ENCODE measurements at places on chromosomes 2 and 18.

DNA sequence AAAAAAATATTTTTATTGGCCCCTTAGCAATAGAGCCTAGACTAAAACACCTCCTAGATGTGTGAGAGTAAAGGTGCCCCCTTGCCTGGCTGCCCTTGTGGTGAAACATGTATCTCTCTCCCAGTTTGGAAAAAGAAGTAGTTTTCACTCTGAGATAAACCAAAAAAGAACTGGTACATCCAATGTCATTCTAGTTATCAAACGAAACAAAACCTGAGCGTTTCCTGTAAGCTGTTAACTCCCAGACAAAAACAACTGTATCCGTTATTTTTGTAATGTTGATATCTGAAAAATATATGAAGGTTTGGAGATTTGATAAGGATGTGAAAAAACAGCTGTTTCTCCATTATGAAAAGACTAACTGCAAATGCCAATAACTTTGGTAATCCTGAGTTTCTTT is 24.3 kb downstream of the HEATR5B start:
- DNase-seq, result no peak

- DNase-seq, result no peak
Measured at GRCh38 chr2:148955798-148956197, 80.8 kb downstream of the KIF5C start.

DNA sequence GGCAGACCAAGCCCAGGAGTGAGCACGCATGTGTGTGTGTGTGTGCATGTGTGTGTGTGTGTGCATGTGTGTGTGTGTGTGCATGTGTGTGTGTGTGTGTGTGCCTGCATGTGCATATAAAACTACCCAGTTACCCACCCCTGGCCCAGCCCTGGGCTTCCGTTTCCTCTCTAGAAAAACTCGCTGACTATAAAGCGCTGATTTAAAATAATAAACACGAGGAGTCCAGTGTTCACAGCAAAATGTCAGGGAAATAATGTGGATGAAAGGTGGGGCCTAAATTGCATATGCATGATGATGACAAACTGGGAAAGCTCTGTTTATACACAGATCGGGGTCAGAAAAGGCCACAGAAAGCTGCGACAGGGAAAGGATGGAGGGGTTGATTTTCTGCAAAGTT is 7.5 kb downstream of the ADCY3 start:
- no peak for DNase-seq

- no peak for DNase-seq
Measured at GRCh38 chr2:202193881-202194353, 44.5 kb downstream of the SUMO1 start.

DNA sequence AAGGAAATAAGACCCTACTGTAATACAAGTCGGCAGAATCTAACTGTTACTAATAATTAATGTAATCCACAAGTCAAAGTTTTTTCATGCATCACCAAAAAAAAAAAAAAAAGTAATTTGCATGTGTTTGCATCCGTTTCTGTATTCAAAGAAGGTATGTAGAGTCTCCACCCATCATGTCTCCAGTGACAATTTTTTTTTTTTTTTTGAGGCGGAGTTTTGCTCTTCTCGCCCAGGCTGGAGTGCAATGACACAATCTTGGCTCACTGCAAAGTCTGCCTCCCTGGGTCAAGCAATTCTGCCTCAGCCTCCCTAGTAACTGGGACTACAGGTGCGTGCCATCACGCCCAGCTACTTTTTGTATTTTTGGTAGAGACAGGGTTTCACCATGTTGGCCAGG is 24.2 kb upstream of the NFU1 start:
- no peak for DNase-seq

GRCh38 chr18:45014047-45014501 is 333.4 kb downstream of the SETBP1 start:
- DNase-seq, result no peak

GRCh38 chr18:47724186-47724975 is 206.1 kb downstream of the SMAD2 start:
- no peak for DNase-seq

- no peak for DNase-seq
Measured at GRCh38 chr2:164873210-164873908, 31.7 kb upstream of the COBLL1 start.

GRCh38 chr2:10185046-10185445 is 62.5 kb downstream of the RRM2 start:
- no peak for DNase-seq

DNA sequence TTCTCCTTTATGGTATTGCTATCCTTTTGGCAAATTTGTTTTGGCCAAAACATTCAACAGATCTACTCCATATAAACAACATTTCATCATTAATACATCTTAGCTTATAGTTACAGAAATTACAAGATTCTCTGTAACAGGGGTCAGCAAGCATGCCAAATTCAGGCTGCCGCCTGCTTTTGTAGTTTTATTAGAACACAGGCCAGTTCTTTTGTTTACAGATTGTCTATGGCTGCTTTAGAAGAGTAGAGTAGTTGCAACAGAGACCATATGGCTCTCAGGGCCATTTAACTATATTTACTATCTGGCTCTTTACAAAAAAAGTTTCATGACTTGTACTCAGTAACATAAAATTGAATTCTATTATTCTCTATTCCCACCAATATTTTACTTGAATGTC is 53.9 kb downstream of the LNPK start:
- no peak for DNase-seq

DNA sequence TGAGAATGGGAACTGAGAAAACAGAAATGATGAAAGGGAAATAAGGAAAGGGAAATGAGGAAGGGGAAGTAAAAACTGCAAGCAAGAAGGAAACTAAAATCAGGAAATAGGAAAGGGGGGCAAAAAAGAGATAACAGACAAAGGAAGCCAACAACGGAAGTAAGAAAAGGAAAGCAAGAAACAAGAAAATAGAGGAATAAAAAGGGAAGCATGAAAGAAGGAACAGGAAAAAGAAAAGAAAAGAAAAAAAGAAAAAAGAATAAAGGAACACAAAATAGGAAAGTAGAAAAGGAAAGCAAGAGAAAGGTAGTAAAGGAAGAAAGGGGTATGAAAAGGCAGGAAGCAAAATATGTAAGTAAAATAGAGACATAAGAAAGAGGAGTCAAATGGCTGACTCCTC is 241.2 kb upstream of the NCKAP5 start:
- no peak for DNase-seq

Measured in dermis blood vessel endothelial cell (primary cell).